Bladder microvascular endothelial cell (primary cell): ENCODE measurements at places on chromosomes 11 and 22. TPM values are rescaled to one million over a fixed set of nuclear protein-coding genes. Genes with fewer than 3 reads are reported as not detected.

KRTAP5-10 gene
- total RNA-seq, result not detected in 2 replicates

HEPN1 gene
- 1.2 TPM in 1 of 2 replicates, not detected in the other for total RNA-seq

LRP5 gene
- total RNA-seq, result 12.8 and 146 TPM in 2 replicates

FGF19 gene
- total RNA-seq, result not detected in 2 replicates

CEND1 gene
- not detected in 2 replicates for total RNA-seq

MN1 gene
- 0.32 and 0.38 TPM in 2 replicates for total RNA-seq

KIAA1671 gene
- 25.1 and 35.9 TPM in 2 replicates for total RNA-seq

H19 gene
- total RNA-seq, result 131 and 217 TPM in 2 replicates

SPATA19 gene
- total RNA-seq, result not detected in 2 replicates

MUC15 gene
- not detected in 2 replicates for total RNA-seq
